ENCODE measurements at places on chromosomes 7 and 10.

DNA sequence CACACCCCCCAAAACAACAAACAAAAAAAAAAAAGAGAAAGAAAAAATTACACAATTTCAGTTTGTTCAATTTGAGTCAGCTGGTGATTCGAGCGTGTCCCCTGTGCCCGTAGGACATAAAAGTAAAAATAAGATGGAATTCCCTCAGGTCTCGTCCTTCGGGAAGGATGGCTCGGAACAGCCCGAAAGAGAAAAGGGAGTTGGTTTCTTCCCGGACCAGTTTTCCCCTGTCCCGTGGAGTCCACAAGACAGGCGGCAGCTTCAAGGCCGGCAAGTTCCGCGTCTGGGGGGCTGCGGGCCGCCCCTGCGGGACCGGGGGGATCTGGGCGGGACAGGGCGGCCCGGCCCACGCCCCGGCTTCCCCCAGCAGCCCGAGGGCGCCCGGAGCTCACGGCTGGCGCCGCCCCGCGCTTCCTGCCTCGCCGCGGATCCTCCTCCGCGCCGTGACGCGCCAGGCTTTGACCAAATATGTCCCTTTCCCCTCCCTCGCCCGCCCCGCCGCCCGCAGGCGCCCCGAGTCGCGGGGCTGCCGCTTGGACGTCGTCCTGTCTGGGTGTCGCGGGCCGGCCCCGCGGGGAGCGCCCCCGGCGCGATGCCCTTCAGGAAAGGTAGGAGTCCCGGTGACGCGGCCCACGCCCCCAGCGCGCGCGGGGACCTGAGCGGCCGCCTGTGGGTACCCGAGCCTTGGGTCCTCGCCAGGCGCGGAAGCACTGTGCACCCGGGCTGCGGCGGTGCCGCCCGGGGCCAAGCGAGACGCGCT is 55.8 kb downstream of the RBM17 start:
- DNase-seq: peak; percentile 94

DNA sequence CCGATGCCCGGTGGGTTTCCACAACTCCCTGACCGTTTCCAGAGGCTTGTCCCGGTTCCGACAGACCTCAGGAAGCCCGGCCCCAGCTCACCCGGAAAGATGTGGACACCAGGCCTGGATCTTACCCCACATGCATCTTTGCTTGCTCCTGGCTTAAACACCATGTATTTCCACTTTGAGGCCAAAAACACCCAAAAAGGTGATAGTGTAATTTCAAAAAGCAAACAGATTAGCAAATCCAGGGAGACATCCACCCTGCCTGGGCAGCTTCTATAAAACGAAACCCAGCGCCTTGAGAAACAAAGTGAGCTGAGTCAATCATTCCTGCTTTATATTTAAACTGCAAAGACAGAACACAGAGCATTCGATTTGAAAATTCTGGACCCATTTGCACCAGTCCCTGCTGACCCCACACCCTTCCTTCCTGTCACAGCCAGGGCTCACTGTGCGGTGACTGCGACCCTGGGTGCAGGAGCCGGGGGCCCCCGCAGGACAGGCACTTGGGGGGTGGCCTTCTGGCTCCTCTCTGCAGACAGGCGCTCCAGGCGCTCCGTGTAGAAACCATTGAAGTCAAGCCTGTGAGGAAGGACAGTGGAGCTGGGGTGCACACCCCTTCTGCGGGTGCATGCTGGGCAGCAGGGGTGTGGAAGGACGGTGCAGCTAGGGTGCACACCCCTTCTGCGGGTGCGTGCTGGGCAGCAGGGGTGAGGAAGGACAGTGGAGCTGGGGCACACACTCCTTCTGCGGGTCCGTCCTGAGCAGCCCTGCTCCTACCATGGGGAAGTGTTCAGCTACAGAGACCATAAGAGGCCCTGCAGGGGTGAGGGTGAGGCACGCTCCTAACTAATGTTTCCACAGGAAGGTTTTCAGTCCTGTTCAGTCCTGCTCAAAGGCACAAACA is 2.9 kb upstream of the ADAM8 start:
- no peak for DNase-seq

DNA sequence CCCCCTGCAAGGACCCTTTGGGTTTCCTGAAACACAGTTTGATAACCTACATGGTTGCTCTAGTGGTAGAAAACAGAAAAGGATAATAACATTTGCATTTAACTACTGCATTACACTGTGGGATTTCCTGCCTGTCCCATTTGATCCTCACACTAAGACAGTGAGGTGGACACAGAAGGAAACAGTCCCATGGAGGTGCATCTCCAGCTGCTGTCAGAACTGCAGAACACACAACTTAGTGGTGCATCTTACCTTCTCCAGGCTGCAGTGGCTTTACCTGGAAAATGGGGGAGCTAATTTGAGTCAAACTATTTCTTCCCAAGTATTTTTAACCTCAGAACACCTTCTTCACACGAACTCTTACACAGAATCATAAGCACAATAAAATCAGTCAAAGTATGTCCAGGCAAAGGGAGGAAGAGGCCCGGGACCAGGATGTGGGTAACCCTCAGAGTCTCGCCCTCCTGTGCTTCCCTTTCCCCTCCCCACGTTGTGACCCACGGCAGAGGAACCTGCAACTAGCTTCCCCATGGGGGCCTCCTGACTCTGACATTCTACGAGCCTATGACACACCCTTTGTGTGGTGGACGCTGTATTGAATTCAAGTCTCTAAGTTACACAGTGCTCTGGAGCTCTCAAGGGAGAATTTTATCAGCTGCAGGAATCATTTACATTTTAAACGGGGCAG is 33.7 kb downstream of the SCRN1 start:
- DNase-seq: peak; percentile 51

DNA sequence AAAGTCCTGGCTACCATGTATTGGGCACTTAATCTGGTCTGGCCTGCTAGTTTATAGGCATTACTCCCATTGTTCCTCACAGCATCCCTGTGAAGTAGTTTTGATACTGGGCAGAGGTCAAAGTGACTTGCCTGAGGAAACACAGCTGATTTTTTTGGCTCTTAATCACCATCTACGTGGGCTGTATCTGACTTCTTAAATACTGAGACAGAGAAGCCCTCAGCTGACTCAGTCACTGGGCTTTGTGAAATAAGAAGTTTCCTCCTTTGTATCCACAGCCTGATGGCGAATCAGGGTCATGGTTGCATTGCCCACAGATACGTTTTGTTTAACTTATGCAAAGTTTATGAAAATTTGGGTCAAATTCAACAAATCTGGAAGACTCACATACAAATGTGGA is 13.2 kb downstream of the TACR2 start:
- no peak for DNase-seq

GRCh38 chr7:6432781-6433180 is 15.0 kb downstream of the DAGLB start:
- DNase-seq: no peak

DNA sequence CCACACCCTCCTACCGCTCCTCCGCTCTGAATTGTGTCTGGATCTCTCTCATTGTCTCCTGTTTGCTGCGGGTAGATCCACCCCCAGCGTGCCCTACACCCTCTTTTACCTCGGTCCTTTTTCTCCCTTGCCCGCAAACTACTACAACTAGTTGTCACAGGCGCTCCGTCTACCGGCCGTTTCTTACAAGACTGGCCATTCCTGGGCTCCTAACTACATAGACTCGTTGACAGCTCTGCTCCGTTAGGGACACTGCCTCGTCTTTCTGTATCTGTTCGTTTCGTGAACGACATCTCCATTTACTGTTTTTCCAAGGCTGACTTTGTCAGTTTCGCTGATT is 786 bp downstream of the TAF3 start:
- DNase-seq: peak; percentile 56

GRCh38 chr7:70926666-70927065 is 205.3 kb upstream of the GALNT17 start:
- DNase-seq: no peak

DNA sequence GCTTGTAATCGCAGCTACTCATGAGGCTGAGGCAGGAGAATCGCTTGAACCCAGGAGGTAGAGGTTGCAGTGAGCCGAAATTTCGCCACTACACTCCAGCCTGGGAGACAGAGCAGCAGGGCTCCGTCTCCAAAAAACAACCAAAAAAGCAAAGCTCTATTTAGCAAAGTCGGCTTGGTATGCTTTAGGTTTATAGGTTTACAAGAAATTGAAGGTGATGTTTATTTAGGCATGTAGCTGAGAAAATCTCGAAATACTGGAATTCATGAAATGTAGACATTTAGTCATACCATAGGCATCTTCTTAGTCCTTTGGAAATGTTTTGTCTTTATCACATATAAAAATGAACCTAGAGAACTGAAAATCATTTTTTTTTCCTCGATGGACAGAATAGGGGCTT is 453.8 kb upstream of the ANKRD30A start:
- DNase-seq: no peak

DNA sequence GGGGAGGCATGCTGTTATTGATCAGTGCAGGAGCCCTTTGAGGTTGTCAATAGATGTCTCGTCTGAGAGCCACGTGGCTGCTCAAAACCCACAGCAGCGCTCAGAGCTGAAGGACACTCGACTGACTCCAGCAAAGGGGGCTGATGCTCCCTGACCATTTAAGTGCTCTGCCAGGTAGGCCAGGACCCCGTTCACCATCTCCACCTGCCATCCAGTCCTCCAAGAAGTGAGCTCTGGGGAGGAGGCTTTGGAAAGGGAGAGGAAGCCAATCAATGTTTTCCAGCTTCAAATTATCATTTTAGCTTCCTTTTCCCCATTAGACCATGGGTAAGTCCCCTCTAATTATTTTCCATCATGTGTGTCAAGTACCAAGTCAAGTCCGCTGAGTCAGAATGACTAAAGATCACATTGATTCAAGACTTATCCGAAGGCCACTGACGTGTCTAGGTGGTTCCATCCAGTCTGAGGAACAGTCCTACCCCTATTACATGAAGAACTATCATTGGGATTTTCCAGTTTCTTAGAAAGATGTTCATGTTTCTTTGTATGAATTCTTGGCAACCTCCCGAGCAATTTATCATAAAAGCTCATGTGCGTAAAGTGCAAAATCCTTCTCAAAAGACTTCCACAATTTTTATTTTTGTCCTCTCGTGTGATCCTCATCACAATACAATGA is 302.6 kb upstream of the LYZL1 start:
- DNase-seq: no peak

DNA sequence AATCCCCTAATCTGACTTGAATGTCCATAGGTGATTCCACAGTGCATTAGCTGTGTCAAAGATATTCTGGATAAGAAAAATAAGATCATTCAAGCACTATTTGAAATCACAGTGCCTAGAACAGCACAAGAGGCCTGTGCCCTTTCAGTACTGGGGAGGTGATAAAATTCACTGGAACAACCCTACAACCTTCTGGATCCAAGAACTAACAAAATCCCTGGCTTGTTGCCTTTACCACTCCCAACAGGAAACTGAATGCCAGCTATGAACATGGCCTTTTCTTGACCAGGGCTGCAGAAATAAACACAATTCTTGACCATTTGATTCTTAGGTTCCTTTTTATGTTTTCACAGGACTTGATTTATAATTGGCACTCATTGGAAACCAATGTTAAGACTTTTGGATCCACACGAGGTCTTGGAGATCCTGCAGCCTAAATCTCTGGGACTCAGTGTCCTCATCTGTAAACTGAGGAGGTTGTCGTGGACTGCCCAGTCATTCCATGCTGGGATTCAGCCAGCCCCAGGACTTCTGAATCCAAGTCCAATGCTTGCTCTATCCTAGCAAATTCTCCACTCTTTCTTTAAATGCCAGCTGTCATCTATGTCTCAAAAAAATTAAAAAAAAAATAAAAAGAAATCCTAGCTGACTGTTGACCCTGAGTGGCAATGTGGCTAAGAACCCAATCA is 624.7 kb downstream of the KCNMA1 start:
- DNase-seq: no peak

GRCh38 chr10:132407243-132407746 is 10.3 kb downstream of the PWWP2B start:
- no peak for DNase-seq

DNA sequence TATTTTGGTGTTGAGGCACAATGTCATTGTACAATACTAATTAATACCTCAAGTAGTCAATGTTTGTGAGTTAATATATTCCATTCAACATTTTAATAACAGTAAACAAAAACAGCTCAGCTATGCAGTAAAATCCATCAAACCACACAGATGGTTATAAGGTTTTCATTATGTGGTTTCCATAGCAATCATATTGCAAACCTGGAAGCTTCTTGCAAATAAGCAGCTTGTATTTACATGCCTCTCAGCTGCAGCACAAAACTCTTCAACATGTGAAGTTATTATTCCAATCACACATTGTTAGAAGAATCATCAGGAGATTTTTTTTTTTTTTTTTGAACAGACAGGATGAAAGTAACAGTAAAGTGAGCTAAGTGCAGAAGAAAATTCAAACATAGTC is 170.2 kb downstream of the SKAP2 start:
- no peak for DNase-seq

GRCh38 chr7:24464861-24465260 is 108.4 kb upstream of the PALS2 start:
- no peak for DNase-seq

GRCh38 chr7:119436882-119437281 is 836.1 kb upstream of the KCND2 start:
- no peak for DNase-seq

- DNase-seq: no peak
Measured at GRCh38 chr10:24952707-24953645, 570 bp upstream of the PRTFDC1 start.

DNA sequence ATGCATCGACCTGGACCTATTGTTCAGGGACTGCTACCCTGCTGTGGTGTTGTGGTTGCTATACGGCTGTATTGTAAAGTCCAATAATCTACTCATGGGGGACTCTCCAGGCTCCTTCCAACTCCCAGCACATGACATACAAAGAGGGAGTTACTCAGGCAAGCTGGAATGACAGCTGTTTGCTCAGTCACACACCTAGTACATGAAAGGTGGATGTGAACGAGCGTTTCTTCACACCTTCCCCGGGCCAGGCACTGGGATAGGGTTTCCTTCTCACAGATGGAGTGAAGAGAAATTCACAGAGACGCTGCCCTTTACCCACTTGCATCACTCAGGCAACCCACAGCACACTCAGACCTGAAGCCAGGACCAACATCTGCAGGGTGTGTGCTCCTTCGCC is 215.7 kb downstream of the TNS3 start:
- no peak for DNase-seq

DNA sequence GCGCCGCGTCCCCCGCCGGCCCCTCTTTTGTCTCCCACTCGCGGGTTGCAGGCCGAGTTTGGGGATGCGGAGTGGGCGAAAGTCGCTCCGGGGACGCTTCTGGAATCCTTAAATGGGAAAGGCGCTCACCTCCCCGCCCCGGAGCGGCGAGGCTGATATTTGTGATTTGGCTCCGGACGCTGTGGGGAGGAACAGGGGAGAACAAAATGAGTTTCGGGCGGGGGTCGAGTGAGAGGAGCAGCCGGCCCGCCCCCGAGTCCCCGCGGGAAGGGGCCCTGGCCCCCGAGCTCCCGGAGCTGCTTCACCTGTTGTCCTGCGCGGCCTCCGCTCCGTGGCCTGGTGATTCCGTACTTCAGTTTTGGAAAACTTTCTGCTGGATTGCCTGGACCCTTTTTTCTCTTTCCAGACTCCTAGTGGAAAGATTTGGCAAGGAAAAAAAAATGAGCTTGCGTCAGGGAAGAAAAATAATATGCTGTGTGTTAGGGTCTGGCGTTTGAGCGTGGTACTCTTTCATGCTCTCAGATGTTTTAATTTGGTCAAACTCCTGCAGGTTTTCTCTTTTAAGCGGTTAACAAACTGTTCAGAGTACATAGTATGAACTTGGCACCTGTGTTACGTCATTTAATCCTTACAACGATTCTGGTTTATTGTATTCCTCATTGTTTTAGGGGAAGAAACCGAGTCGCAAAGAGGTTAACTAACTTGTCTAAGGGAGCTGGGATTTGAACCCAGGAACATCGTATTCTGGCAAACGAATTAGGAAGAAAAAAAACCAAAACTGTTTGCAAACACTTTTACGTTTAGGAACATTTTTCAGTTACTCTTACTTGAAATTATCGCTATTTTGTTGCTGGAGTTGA is 924 bp downstream of the BMPR1A start:
- peak; percentile 40 for DNase-seq

GRCh38 chr10:36280890-36281499 is 638.9 kb upstream of the FZD8 start:
- DNase-seq: no peak

Measured in GM13976 (cell line).